Activated CD8-positive, alpha-beta memory T cell treated with anti-CD3 and anti-CD28 coated beads, Interleukin-2, amount 10 ng/mL, durations not matched to agents 7 days and 5 days (primary cell): ENCODE measurements at places on chromosomes 2 and 18. TPM values are rescaled to one million over a fixed set of nuclear protein-coding genes. Genes with fewer than 3 reads are reported as not detected.

The G6PC2 gene
- not detected for total RNA-seq

The ZEB2 gene
- 40.4 TPM for total RNA-seq

The TMEM37 gene
- not detected for total RNA-seq

The NPHP1 gene
- 0.61 TPM for total RNA-seq

The HOXD10 gene
- total RNA-seq, result not detected

The CCT4 gene
- total RNA-seq, result 170 TPM

The ALS2 gene
- total RNA-seq, result 14.1 TPM

The HEATR5B gene
- total RNA-seq, result 15.2 TPM

The CFAP65 gene
- total RNA-seq, result not detected

The GREB1L gene
- not detected for total RNA-seq

The ANKRD30B gene
- not detected for total RNA-seq

The SEMA4C gene
- 9.7 TPM for total RNA-seq

The LIMS4 gene
- total RNA-seq, result 0.77 TPM

The RELCH gene
- 33.3 TPM for total RNA-seq

DNA sequence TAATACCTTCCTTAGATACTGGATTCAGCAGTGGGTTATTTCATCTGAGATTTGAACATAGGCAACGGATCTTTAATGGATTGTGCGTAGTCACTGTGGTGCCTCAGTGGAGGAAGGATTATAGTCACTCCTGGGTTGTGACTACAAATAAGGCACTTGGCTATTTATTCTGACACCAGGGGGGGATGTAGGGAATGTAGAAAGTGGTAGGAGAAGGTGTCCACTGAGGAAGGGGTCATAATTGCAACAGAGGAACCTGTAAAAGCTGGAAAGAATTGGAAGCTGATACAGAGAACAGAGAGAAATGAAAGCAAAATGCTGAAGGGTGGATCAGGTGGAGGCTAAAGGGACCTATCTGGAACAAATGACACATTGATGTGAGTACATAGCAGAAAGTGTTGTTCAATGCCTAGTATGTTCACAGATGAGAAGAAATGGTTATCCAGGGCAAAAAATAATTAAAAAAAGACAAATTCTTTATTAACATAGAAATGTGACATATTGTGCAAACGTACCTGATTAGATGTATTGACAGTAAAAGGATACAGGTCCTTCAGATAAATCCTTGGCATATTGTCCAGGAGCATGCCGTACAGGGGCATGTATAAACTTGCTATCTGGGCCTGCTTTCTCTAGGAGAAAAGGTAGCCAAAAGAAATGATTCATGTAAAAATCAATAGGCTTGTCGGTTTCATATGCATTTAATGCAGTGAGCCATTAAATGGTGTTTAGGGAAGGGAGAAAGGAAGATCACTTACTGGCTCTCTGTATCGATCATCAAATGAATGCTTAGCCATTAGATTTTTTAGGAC lies 91.2 kb upstream of the CCDC195 start:
- H3K27me3 ChIP-seq, result no peaks in the 10 kb centered on the region
- no peaks in the 10 kb centered on the region for H3K4me1 ChIP-seq
- H3K27ac ChIP-seq, result peak overlapping the region; percentile 16
- H3K36me3 ChIP-seq, result peaks cover 59% of the 10 kb centered on the region
- DNase-seq, result no peak

GRCh38 chr2:56184500-56185011 lies 766 bp downstream of the CCDC85A start:
- H3K36me3 ChIP-seq, result no peaks in the 10 kb centered on the region
- DNase-seq, result no peak
- no peak overlapping the region for H3K27ac ChIP-seq
- H3K4me3 ChIP-seq, result no peak overlapping the region
- peaks cover 47% of the 10 kb centered on the region for H3K27me3 ChIP-seq
- H3K4me1 ChIP-seq, result peaks cover 6% of the 10 kb centered on the region

DNA sequence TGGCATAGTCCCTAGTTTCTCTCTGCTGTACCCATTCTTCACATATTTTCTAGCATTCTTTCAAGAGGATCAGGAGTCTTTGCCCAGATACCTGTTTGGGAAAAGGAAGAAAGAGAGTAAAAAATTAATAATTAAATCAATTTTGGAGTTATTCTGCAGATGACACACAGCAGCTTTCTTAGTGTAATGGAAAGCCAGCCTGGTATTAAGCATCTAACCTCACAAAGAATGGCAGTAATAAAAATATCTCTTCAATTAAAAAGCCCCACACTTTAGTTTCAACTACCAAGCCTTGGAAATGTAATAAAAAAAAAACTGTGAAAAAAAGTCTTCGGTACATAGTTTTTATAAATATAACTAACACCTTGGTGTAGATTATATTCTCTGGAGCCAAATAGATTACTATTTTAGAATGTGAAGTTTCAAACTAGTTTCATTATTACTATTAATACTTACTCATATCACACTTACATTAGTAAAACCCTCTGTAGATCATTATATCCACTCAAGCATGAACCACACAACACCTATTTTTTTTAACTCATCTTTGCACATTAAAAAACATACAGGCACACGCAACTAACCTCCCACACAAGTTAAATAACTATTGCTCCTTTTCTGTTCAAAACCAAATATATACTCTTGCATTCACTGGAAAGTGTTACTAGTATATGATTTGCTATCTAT lies 90.9 kb downstream of the GPD2 start:
- no peaks in the 10 kb centered on the region for H3K27me3 ChIP-seq
- H3K27ac ChIP-seq, result no peak overlapping the region
- H3K36me3 ChIP-seq, result peaks cover 11% of the 10 kb centered on the region
- H3K4me1 ChIP-seq, result peaks cover 9% of the 10 kb centered on the region
- DNase-seq, result no peak

GRCh38 chr2:19819097-19820065 lies 82.4 kb downstream of the TTC32 start:
- DNase-seq, result no peak
- no peaks in the 10 kb centered on the region for H3K36me3 ChIP-seq
- H3K27ac ChIP-seq, result no peak overlapping the region
- H3K4me1 ChIP-seq, result no peaks in the 10 kb centered on the region
- H3K27me3 ChIP-seq, result peaks cover 23% of the 10 kb centered on the region

DNA sequence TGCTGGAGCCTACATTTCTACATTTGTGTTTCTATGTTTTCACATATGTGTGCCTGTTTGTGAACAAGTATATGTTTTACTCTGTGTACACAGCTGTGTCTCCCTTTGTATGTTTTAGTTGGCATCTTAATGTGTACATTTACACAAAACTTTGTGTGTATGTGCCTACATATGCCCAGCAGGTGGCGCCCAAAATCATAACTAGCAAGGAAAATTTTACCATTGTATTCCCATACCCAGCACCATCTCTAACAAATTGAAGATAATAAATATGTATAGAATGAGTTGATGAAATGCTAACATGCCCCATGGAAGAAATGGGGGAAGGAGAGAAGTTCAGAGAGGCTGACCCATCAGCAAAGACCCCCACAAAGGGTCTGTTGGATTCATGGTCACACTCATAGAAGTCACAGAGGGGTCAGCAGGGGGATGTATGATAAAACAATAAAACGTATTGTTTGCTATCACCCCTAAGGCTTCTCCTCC lies 48.1 kb downstream of the PKDCC start:
- H3K36me3 ChIP-seq, result peaks cover 14% of the 10 kb centered on the region
- no peak overlapping the region for H3K27ac ChIP-seq
- DNase-seq, result peak; percentile 80
- no peak overlapping the region for H3K4me3 ChIP-seq

- no peak overlapping the region for H3K27ac ChIP-seq
- H3K4me1 ChIP-seq, result peaks cover 6% of the 10 kb centered on the region
- H3K36me3 ChIP-seq, result peaks cover 4% of the 10 kb centered on the region
Measured at GRCh38 chr2:239238839-239239606, 161.8 kb downstream of the HDAC4 start.

DNA sequence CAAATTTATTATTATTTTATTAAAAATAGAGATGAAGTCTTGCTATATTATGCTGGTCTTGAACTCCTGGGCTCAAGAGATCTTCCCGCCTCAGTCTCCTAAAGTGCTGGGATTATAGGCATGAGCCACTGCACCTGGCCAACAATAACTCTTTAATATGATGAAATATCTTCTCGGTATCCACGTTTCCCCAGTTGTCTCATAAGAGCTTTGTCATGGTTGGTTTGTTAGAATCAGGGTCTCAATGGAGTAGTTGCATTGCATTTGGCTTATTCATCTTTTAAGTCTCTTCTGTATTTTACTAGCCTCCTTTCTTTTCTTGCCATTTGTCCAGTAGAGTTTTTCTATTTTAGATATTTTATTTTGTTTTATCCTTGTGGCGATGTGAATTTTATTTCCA lies 32.7 kb upstream of the DLX2 start:
- no peaks in the 10 kb centered on the region for H3K36me3 ChIP-seq
- peaks cover 32% of the 10 kb centered on the region for H3K27me3 ChIP-seq
- H3K27ac ChIP-seq, result no peak overlapping the region
- H3K4me1 ChIP-seq, result no peaks in the 10 kb centered on the region

DNA sequence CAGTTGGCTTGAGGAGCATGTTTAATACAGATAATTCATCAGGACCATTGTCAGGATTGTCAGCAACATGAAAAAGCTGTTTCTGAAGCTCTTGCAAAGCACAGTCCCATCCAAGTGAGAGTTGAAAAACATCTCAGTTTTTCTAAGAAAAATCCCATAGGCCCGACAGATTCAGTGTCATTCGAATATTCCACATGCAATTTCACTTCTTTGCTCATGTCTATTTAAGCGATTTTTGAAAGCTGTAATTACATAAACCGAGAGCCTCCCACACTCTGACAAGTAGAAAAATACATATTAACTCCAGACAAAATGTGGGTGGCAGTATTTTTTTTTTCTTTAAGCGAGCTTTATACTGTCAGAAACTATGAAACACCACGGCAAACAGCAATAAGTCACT lies 134.7 kb upstream of the GALNT5 start:
- H3K27me3 ChIP-seq, result peaks cover 3% of the 10 kb centered on the region
- no peak overlapping the region for H3K4me3 ChIP-seq
- H3K27ac ChIP-seq, result no peak overlapping the region
- H3K4me1 ChIP-seq, result no peaks in the 10 kb centered on the region
- DNase-seq, result no peak

GRCh38 chr2:8545695-8546611 lies 135.9 kb upstream of the ID2 start:
- no peaks in the 10 kb centered on the region for H3K27me3 ChIP-seq
- peak overlapping the region; percentile 100 for H3K27ac ChIP-seq
- DNase-seq, result no peak
- H3K4me1 ChIP-seq, result peaks cover 67% of the 10 kb centered on the region

GRCh38 chr2:108575132-108575966 lies 41.1 kb downstream of the LIMS1 start:
- DNase-seq, result no peak
- no peak overlapping the region for H3K27ac ChIP-seq
- peaks cover 16% of the 10 kb centered on the region for H3K4me1 ChIP-seq

GRCh38 chr2:209425471-209426071 lies 1.7 kb downstream of the MAP2 start:
- H3K36me3 ChIP-seq, result no peaks in the 10 kb centered on the region
- H3K27me3 ChIP-seq, result peaks cover 27% of the 10 kb centered on the region
- peaks cover 10% of the 10 kb centered on the region for H3K4me1 ChIP-seq
- DNase-seq, result no peak

GRCh38 chr2:579351-579886 lies 97.8 kb downstream of the TMEM18 start:
- H3K36me3 ChIP-seq, result peaks cover 4% of the 10 kb centered on the region
- H3K27me3 ChIP-seq, result peaks cover 10% of the 10 kb centered on the region
- no peak for DNase-seq
- no peaks in the 10 kb centered on the region for H3K4me1 ChIP-seq

- H3K4me3 ChIP-seq, result no peak overlapping the region
- H3K4me1 ChIP-seq, result no peaks in the 10 kb centered on the region
- DNase-seq, result no peak
Measured at GRCh38 chr18:7329016-7329415, 98.1 kb downstream of the LRRC30 start.

DNA sequence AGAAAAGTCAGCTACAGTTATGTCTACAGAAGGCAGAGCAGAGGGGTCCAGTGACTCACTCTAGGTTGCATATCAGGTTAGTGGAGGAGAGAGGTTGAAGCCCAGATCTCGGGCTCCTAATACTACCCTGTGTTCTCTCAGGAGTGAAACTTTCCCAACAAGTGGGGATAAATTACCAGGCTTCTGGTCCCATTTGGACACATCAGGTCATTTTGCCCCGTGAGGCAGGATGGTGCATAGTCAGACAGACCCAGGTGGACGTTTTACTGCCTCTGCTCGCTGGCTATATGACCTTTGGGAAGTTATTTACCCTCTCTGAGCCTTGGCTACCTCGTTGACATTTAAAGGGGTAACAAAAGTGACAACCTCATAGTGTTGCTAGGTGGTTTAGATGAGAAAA lies 128.0 kb upstream of the REV1 start:
- H3K4me3 ChIP-seq, result no peak overlapping the region
- H3K27me3 ChIP-seq, result no peaks in the 10 kb centered on the region

GRCh38 chr18:58953627-58954026 lies 89.0 kb downstream of the ZNF532 start:
- no peaks in the 10 kb centered on the region for H3K36me3 ChIP-seq
- H3K27ac ChIP-seq, result no peak overlapping the region
- no peaks in the 10 kb centered on the region for H3K4me1 ChIP-seq

- H3K4me3 ChIP-seq, result no peak overlapping the region
- peak; percentile 46 for DNase-seq
- H3K27ac ChIP-seq, result no peak overlapping the region
- H3K4me1 ChIP-seq, result no peaks in the 10 kb centered on the region
Measured at GRCh38 chr18:70781860-70782453, 493.1 kb downstream of the SOCS6 start.

- no peak overlapping the region for H3K4me3 ChIP-seq
- no peak for DNase-seq
- no peaks in the 10 kb centered on the region for H3K36me3 ChIP-seq
- H3K4me1 ChIP-seq, result no peaks in the 10 kb centered on the region
Measured at GRCh38 chr2:40364151-40364874, 87.6 kb downstream of the SLC8A1 start.

GRCh38 chr2:38526195-38526594 lies 76.5 kb downstream of the HNRNPLL start:
- peaks cover 34% of the 10 kb centered on the region for H3K27me3 ChIP-seq
- no peaks in the 10 kb centered on the region for H3K36me3 ChIP-seq

- H3K4me3 ChIP-seq, result no peak overlapping the region
- H3K36me3 ChIP-seq, result no peaks in the 10 kb centered on the region
- peaks cover 39% of the 10 kb centered on the region for H3K27me3 ChIP-seq
- no peak overlapping the region for H3K27ac ChIP-seq
- no peaks in the 10 kb centered on the region for H3K4me1 ChIP-seq
- DNase-seq, result no peak
Measured at GRCh38 chr2:86283411-86284030, 53.9 kb downstream of the REEP1 start.

DNA sequence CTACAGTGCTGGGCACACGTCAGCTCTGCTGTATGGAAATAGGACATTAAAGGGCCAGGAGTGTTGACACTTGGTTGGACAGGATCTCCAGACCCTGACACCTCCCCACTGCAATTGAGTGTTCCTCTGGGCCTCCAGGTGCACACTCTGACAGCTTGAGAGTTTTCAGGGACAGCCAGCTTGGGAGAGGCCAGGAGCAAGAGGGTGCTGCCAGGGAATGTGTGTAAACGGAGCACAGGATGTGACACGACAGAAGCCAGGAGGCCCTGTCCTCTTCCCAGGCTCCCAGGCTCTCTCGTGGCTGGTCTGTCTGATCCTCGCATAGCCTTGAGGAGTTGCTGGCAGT lies 318.1 kb upstream of the HS6ST1 start:
- no peak overlapping the region for H3K27ac ChIP-seq
- H3K27me3 ChIP-seq, result peaks cover 27% of the 10 kb centered on the region
- no peaks in the 10 kb centered on the region for H3K4me1 ChIP-seq
- H3K36me3 ChIP-seq, result no peaks in the 10 kb centered on the region
